ENCODE measurements at places on chromosomes 5 and 9. TPM values are rescaled to one million over a fixed set of nuclear protein-coding genes. Genes with fewer than 3 reads are reported as not detected.

- no peak for DNase-seq
Observed at GRCh38 chr5:135490245-135491037, 38.3 kb upstream of the TIFAB start.

FYB1 gene
- 7.4 TPM for polyA plus RNA-seq

CD274 gene
- not detected for polyA plus RNA-seq

DNA sequence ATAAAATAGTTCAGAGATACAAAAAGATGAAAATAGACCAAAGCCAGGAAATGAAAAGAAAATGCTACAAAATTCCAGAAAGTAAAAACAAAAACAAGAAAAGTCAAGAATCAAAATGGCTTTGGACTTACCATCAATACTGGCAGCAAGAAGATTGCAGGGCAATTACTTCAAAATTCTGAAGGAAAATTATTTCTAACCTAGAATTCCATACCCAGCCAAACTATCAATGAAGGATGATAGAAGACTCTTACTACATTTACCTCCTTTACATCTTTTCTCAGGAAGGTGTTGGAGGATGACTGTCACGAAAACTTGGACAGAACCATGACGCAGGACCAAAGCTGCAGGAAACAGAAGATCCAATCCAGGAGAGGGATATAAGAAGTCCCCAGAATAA, 46.8 kb downstream of the EGFLAM start:
- DNase-seq, result no peak

LCNL1 gene
- 0.11 TPM for polyA plus RNA-seq

DNA sequence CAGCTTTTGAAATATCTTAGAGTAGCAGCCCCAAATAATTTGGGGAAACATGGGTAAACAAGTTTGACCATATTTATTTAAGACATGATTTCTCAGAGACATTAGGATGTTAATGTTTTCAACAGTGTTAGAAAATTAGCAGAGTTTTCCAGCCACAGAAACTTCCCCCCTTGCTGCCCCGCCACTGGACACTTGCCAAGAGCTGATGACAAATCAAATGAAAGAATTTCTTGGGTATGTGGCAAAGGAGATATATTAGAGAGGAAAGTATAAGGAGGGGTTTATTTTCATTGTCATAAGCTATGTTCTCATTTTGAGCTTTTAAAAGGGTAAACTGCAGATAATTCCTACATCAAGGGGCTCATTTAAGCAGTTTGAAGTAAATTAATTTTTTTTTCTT, 15.9 kb downstream of the GABRA1 start:
- DNase-seq, result no peak

KCNV2 gene
- polyA plus RNA-seq, result not detected

GRCh38 chr5:8767111-8767510, 778.8 kb downstream of the SEMA5A start:
- no peak for DNase-seq

- no peak for DNase-seq
Observed at GRCh38 chr9:16247188-16247875, 623.1 kb downstream of the BNC2 start.

- DNase-seq, result no peak
Observed at GRCh38 chr5:139960723-139961383, 82.2 kb downstream of the NRG2 start.

DNA sequence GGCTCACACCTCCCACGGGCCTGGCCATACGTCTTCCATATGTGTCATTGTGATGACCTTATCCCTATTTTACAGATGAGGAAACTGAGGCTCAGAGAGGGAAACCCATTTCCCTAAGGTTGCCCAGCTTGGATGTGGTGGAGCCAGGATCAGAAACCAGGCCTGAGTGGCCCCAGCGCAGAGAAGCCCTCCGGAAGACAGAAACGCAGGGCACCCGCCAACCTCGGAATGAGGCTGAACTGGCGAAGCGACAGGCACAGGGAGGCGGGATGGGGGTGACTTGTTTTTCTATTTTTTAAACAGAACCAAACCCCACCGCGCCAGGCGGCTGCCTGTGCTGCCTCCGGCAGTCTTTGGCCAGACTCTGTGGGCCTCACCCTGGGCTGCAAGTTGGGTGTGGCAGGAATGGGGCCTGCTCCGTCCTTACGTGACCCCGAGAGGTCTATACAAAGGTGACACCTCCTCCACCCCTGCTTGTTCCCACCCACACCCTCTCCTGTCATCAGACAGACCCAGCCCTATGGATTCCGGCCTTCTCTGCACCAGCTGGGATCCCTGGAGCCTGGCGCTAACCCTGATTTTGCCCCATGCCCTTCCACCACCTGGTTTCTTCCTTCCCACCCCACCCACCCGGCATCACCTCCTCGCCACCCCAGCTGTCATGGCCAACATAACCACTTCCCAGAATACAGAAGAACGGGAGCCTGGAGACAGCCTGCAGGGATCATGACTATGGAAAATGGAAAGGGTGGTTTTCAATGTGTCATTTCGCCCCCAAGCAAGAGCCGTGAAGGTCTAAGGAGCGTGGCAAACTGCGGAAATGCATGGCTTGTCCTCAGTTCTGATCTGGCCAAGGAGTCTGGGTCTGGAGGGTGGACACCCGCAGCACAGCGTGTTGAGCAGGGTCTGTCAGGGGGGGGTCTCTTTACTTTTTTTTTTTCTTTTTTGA, 23.6 kb downstream of the PLPP7 start:
- DNase-seq, result peak; percentile 74

PCDHGA1 gene
- 0.05 TPM for polyA plus RNA-seq

DNA sequence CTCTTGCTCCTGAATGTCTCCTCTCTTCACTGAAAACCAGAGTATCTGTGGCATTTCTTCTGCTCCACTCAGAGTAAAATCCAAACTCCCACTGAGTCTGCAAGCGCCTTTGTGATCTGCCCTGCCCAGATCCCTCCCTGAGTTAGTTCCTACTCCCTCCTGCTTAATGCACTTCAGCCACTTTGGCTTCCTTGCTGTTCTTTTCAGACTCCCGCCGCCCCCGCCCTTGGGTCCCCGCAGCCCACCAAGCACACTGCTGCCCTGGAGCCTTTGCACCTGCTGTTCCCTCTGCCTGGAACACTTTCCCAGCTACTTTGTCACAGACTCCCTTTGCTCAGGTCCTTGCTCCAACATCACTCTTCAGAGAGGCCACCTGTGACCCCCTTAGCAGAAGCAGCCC, 127.2 kb upstream of the SLC25A48 start:
- no peak for DNase-seq

DNA sequence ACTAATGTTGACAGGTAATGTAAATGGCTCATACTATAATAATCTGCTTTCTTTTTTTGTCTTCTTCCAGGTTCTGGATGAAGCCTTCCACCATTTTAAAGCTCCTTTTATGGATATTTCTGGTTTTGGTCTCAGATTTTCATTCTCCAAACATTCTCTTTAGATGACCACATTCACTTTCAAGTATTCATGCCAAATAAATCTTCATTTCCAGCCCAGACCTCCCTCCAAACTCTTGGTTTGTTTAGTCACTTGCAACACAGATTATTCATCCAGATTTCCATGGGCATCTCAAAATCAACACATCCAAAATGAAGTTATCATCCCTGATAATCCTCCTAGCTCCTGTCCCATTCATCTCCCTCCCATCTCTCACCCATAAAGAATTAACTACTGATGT, 40.3 kb upstream of the SVEP1 start:
- no peak for DNase-seq

DNA sequence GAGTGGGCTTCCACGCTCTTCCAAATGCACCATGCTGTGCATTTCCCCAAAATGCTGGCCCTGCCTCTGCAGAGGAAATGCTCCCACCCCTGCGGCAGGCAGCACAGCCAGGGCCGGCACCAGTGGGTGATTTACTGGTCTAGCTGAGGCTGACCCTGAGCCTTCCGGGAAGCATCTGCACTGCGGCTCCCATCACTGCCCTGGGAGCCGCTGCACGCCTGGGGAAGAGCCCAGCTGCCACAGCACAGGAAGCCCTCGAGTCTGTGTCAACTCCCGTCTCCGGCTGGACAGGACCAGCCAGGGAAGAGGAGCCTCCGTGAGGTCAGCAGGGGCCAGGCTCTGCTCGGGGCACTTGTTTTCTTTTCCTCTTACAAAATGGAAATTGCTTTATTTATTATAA, 25.1 kb upstream of the EEIG1 start:
- no peak for DNase-seq

Data from K562 (cell line).